ENCODE measurements at places on chromosomes 7 and 10.

GRCh38 chr10:20745556-20746375 is 151.3 kb downstream of the NEBL start:
- DNase-seq: no peak

GRCh38 chr10:2682491-2682890 is 384.9 kb upstream of the PFKP start:
- DNase-seq: no peak

- no peak for DNase-seq
Observed at GRCh38 chr7:82840061-82840460, 322.6 kb downstream of the PCLO start.

DNA sequence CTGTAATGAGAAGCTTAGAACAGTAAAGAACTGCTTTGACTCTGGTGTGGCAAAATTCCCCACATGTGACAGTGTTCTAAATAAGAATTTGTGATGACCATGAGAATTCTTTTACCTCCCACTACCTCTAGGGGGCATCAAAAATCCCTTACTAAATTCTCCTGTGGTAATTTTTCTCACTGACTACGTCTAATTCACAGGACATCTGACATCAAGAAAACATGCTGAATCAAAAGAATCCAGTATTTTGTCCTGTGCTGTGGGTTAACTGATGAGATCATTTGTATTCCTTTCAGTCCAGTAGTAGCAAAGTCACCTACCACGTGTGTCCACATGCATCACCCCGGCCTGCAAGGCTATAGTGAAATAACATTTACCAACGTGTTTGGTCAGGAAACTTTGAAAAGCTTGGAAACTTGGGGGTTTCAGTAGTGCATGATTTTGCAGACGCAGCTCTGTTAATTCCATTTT is 103.8 kb downstream of the ATE1 start:
- DNase-seq: peak; percentile 58

- DNase-seq: no peak
Observed at GRCh38 chr10:640673-641045, 48.8 kb downstream of the DIP2C start.

DNA sequence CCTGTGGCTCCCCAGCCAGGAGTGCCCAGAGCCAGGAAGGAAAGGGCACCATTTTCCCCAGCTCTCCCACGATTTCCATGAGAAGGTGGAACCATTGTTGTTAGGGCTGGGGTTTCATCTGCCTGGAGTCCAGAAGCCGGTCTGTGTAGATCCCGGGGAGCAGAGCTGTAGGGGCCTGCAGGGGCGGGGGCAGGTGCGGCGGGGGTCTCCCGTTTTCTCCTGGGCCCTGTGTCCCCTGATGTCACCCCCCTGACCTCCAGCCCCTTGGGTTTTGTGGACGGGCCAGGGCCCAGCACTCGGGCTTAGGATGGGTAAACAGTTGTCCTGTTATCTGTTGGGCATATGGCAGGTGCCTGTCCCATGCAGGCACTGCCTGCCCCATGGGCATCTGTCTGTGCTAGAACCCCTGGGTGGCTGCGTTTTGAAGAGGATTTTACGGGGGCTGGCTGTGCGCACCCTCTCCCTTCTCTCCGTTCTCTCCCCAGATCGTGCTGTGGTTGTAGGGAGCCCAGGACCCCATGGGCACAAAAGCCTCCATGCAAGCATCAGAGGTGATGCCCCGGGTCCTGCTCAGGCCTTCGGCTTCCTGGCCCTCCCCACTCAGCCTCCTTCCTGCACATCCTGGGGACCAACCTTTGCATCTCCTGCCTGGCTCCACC is 158.8 kb downstream of the WDR37 start:
- DNase-seq: no peak

GRCh38 chr10:118981946-118982345 is 47.6 kb upstream of the NANOS1 start:
- no peak for DNase-seq

DNA sequence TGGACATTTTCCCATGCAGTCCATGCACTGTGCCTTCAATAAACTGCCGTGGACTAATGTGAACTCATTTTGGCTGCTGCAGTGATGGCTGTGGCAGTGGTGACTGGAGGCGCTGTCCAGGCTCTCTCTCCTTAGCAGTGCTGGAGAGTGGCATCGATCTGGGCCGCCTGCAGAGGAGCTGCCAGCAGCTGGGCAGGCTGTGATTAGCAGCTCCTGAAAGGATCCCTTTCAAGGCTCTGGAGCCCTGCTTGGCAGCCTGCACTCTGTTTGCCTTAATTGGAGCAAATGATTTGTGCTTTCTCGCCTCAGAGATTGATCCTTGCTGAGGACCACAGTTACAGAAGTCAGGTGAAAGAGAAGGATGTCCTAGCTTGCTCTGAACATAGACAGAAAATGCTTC is 130.1 kb upstream of the VWC2 start:
- no peak for DNase-seq

DNA sequence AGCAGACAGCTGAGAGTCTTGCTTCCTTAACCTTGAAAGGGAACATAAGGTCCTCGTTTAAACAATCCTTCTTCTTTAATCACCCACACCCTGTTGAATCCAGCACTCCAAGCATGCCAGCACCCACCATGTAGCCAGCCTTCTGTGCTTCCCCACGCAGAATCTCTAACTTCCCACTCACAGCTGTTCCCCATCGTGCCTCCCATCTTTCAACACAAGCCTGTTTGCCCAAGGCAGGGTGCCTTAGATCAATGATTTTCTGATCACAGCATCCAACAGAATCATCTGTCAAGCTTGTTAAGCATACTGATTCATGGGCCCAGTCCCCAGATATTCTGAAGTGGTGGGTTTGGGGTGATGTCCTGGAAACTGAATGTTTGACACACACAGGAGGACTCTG is 530.8 kb downstream of the SH2D4B start:
- no peak for DNase-seq

DNA sequence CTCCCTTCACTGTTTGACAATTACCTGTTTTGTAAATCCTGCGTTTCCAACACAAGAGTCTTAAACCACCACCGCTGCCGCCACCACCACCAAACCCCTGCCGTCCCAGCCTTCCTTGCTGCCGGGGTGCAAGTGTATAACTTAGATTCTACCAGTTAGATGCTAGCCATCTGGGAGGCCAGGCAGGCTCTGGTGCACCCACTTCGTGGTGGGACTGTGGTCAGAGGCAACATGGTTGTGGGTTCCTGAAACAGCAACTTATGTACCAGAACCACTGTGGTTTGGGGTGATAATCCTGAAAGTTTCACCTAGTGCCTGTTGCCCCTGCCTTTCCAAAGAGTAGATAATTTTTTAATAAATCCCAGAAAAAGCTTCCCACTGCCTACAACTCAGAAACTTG is 510.5 kb downstream of the CCSER2 start:
- no peak for DNase-seq

DNA sequence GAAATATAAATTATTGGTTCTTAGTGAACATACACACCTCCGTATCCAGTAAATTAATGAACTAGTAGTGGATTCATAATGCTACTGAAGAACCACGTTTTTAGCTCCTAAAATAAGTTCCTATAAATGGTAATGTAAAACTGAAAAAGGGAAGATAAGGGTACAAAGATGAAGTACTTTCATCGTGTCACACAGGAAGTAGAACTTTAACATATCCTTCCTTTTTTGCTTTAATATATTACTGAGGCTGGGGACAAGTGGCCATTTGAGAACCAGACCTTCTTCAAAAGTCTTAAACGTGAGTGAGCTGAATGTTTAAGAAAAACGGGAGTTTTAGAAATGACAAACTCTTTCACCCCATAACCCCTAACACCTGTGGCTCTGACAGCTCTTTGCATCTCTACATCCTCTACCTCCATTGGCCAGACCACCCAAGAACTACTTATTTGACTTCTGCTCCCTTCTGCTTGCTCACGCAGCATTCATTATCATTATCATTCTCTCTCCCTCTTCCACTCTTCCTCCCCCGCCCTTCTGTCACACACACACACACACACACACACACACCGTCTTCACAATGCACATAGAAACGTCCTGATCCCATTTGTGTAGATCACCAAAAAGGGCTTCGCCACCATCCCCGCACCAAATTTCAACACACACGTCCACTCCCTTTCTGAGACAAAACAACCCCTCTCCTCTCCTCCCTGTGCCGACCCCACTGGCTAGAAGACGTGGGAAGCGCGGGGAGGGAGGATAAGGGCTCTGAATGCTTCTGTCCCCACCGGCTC is 677 bp downstream of the SKAP2 start:
- DNase-seq: peak; percentile 45

- DNase-seq: no peak
Observed at GRCh38 chr7:95338832-95339231, 14.5 kb upstream of the PON1 start.

GRCh38 chr7:157525491-157525915 is 188.7 kb downstream of the DNAJB6 start:
- no peak for DNase-seq

GRCh38 chr10:69087590-69088470 is at the start of gene SRGN:
Gene SRGN (plus strand): TSS chr10:69088103. CDS start chr10:69088158, 55 bp downstream.
- peak; percentile 9 for DNase-seq

DNA sequence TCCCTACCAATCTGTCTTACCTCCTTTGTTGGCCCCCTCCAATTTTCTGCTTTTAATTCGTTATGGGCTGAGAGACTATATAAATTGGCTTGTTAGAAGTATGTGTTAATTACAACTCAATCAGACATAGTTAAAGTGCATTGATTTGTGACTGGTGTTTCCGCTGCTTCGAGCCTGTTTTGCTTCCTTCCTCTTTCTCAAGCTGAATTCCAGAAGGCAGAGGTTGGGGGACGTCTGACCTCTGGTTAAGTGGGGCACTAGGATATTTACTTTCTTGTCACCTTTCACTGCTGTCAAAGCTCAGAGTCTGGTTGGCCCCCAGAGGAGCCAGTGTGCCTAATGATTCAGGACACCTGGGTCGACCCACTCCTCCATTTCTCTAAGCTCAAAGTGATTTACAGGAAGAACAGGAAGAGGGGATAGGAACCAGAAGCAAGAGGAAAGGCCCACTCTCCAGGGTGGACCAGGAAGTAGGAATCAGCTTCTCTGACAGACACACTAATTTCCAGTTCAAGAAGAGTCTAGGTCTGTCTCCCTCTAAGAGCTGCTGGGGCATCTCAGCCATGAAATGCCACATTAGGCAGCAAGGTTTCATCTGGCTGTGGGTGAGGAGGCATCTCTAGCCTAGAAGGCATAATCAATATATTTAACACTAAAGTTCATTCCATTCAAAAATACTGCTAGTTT is 397.2 kb upstream of the NPVF start:
- no peak for DNase-seq

Measured in cerebellar cortex (tissue), 1 donor.